Heart left ventricle (tissue), 16 donors: ENCODE measurements at places on chromosomes 6 and 20.

- peak overlapping the region; percentile 40 for H3K27ac ChIP-seq
- peaks cover 16% of the 10 kb centered on the region for H3K4me1 ChIP-seq
- H3K27me3 ChIP-seq: no peaks in the 10 kb centered on the region
- DNase-seq: no peak
- H3K4me3 ChIP-seq: no peak overlapping the region
- H3K36me3 ChIP-seq: no peaks in the 10 kb centered on the region
Observed at GRCh38 chr6:3905945-3906845, 57.0 kb downstream of the FAM50B start.

GRCh38 chr6:159800141-159800865 is at the start of gene PNLDC1:
Gene PNLDC1, plus strand, starts transcription at chr6:159800276. Its CDS starts 32 bp downstream, at chr6:159800308.
- H3K4me3 ChIP-seq: no peak within 1 kb of the TSS
- H3K4me1 ChIP-seq: no peaks in the 10 kb centered on the region
- no peak within 1 kb of the TSS for H3K27ac ChIP-seq
- H3K36me3 ChIP-seq: peaks cover 11% of the 10 kb centered on the region

DNA sequence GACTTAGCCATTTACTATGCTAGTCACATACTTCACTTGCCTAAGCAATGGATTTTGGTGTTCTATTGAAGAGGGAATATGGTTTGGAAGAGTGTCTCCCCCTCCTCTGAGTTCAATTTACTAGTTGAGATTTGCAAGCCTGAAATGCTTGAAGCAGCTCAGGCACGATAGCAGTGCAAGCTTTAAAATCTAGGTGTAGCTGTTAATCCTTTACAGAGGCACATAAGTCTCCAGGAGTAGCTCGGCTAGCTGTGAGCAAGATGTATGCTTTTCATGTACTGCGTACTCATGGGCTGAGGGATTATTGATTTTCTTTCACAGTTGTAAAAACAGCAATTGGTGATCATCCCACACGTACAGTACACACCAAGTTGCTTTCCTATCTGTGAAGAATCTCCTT is 726 bp downstream of the FLRT3 start:
- no peaks in the 10 kb centered on the region for H3K4me1 ChIP-seq
- peak overlapping the region; percentile 46 for H3K4me3 ChIP-seq
- H3K36me3 ChIP-seq: no peaks in the 10 kb centered on the region
- no peak for DNase-seq

- H3K36me3 ChIP-seq: no peaks in the 10 kb centered on the region
- no peak for DNase-seq
- H3K4me3 ChIP-seq: no peak overlapping the region
- H3K27ac ChIP-seq: no peak overlapping the region
- H3K4me1 ChIP-seq: no peaks in the 10 kb centered on the region
- no peaks in the 10 kb centered on the region for H3K27me3 ChIP-seq
Observed at GRCh38 chr6:121105461-121105860, 228.8 kb downstream of the TBC1D32 start.

DNA sequence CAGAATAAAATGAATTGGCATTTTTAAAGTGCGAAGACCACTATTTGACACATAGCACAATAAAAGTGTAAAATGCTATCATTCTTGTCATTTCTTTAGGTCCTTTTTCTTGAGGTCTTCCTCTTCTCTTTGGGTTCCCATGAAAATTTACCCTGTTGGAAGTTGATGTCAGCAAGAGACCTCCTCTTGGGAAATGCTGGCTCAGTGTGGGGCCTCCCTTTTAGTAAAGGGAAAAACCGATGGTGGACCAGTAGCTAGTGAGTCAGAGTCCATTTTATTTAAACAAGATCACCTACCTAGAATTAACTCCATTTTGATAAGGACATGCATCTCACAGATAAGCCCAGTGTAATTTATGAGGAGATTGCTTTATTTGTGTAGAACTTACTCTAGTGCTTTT is 37.7 kb upstream of the HLA-C start:
- no peaks in the 10 kb centered on the region for H3K27me3 ChIP-seq
- no peaks in the 10 kb centered on the region for H3K36me3 ChIP-seq
- H3K27ac ChIP-seq: no peak overlapping the region
- no peak overlapping the region for H3K4me3 ChIP-seq
- DNase-seq: no peak
- peaks cover 11% of the 10 kb centered on the region for H3K4me1 ChIP-seq

DNA sequence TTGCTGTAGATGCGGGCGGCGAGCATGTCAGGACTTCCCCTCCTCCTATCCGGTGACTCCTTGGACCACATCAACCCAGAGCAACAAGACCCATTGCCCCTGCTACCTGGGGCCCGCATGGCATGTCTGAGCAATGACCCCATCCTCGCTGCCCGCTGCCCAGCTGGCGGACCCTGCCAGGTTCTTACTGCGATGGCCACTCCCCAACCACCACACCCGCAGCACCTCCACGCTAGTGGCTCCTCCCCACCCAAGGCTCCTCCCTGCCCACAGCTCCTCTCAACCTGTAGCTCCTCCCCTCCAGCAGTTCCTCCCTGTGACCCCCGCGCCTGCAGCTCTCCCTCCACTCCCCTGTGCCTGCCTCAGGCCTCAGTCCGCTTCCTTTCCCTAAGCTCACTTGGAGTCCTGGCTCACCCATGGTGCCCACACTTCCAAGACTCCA is 17.6 kb upstream of the SERPINB9 start:
- H3K4me1 ChIP-seq: peaks cover 8% of the 10 kb centered on the region
- H3K27ac ChIP-seq: no peak overlapping the region
- H3K36me3 ChIP-seq: no peaks in the 10 kb centered on the region
- no peak overlapping the region for H3K4me3 ChIP-seq
- no peak for DNase-seq

DNA sequence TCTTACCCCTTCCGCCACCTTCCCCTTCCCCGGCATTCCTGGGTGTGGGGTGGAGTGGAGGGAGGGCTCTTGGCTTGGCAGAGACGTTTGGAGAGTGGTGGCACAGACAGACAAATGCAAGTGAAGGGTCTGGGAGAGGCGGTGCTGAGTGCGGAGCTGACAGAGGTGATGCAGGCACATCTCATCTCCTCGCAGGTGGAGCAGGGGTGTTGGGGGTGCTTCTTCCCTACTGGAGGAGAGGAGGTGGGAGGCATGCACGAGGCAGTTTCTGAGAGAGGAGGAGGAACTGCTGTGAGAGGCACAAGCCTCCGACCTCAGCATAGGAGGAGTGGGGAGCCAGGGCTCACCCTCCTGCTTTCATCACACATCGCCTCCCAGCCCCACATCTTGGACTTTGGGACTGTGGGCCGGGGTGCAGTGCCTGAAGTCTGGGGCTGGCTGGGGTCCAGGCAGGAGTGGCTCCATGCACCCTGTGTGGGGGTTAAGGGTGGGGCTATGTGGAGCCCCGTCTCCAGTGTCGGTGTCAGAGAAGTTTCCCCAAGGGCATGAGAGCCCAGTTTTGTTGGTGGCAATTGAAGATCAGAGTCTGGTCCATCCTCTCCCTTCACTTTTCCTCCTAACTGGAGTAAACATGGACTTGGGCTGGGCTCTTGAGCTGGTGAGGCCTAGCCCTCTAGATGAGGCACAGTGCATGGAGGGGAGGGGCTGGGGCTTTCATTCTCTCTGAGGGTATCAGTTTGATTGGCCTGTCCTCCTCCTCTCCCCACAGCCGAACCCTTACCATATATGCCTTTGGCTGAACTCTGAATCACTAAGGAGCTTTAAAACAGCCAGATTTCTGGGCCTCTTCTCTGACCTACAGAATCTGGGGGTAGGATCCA is 20.2 kb upstream of the SLC22A7 start:
- H3K4me1 ChIP-seq: no peaks in the 10 kb centered on the region
- no peak for DNase-seq

DNA sequence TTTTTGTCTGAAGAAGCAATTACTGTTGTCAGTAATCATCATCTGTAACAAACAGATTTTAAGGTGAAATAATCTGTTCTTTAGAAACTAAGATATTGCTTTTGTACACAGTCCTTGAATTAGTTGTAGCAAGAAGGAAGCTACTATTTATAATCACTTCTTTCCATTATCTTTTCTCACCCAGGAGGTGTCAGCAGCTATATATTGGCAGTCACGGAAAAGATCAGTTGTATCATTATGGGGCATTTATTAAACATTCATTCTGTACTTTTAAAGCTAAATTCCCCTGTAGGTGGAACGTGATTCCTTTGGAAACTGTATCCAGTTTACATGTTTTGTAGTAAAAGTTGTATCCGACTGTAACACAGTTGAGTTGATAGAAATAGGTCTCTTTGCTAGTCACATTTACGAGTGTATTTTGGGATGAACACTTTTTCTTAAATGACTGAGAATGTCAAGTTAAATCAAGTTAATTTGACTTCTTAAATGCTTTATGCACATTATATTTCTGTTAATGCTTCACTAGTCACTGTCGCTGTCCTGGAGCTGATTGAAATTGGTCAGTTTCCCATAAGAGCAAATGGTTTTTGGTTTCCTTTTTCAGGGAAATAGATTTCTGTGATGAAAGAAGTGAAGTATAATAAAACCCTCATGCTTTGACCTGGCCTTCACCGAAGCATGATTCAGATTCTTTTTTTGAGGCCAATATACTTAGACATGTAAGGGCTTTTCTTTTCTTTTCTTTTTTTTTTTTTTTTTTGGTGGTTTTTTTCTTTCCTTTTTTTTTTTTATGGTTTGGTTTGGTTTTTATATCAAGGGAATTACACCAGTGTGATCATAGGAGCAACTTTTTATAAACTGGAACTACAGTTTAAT is 5.1 kb downstream of the QKI start:
- no peaks in the 10 kb centered on the region for H3K27me3 ChIP-seq
- DNase-seq: no peak
- no peaks in the 10 kb centered on the region for H3K36me3 ChIP-seq
- H3K4me3 ChIP-seq: peak overlapping the region; percentile 88
- peak overlapping the region; percentile 99 for H3K27ac ChIP-seq
- peaks cover 78% of the 10 kb centered on the region for H3K4me1 ChIP-seq

DNA sequence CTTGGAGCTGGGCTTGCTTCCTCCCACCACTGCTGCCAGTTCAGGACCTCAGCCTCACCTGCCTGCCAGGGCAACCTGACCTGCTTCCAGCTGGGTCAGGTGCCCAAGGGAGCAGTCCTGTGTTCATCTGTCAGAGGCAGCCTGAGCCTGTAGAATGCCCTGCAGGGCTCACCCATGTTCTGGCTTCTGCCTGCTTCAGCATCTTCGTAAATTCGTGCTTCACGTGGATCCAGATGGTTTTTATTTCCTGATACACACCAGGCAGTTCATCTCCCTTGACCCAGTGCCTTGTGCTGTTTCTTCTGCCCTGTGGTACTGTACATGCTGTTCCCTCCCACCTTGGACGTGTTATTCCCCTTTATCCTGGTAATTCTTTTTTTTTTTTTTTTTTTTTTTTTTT is 50.2 kb downstream of the ARID1B start:
- H3K27me3 ChIP-seq: no peaks in the 10 kb centered on the region
- H3K4me1 ChIP-seq: peaks cover 48% of the 10 kb centered on the region
- no peak overlapping the region for H3K4me3 ChIP-seq
- no peaks in the 10 kb centered on the region for H3K36me3 ChIP-seq
- DNase-seq: no peak

- H3K36me3 ChIP-seq: no peaks in the 10 kb centered on the region
- peaks cover 43% of the 10 kb centered on the region for H3K4me1 ChIP-seq
- DNase-seq: no peak
- H3K27ac ChIP-seq: peak overlapping the region; percentile 89
Observed at GRCh38 chr6:109008537-109009235, 86.0 kb downstream of the SESN1 start.

DNA sequence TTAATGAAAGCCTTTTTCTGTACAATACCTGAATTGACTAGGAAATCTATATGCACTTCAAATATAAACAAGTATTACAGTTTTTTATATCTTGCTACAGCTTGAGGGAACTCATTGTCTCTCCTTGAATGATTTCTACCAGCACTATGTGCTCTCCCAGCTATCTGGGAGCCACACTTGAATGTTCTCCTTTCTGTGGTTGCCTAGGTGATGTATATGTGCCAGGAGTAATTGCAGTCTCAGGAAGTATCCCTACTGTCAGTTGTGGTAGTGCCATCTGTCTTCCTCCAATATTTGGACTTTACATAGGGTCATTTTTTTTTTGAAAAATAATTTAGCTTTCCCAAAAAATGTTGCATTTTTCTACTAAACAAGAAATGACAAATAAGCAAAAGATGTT is 288.0 kb upstream of the PLCB4 start:
- no peaks in the 10 kb centered on the region for H3K4me1 ChIP-seq
- no peak overlapping the region for H3K27ac ChIP-seq
- H3K27me3 ChIP-seq: no peaks in the 10 kb centered on the region
- no peak for DNase-seq
- H3K36me3 ChIP-seq: no peaks in the 10 kb centered on the region
- H3K4me3 ChIP-seq: no peak overlapping the region

DNA sequence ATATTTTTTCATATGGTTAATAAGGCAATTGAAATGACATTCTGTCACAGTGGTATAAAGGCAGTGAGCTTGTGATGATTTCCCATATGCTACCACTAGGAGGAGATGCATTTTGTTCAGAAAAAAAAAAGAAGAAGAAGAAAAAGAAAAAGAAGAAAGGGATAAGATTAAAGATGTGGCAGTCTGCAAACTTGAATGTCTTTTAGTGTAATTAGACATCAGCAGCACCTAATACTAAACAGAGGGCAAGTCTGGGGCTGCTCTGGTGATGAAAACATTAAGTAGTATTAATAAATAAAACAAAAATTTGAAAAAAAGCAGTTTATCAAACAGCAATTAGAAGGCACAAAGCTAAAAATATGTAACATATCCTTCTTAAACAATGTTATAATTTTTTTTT is 95.4 kb upstream of the DEFB112 start:
- H3K27me3 ChIP-seq: no peaks in the 10 kb centered on the region
- DNase-seq: no peak
- H3K4me1 ChIP-seq: no peaks in the 10 kb centered on the region
- H3K4me3 ChIP-seq: no peak overlapping the region
- H3K27ac ChIP-seq: no peak overlapping the region
- H3K36me3 ChIP-seq: no peaks in the 10 kb centered on the region

DNA sequence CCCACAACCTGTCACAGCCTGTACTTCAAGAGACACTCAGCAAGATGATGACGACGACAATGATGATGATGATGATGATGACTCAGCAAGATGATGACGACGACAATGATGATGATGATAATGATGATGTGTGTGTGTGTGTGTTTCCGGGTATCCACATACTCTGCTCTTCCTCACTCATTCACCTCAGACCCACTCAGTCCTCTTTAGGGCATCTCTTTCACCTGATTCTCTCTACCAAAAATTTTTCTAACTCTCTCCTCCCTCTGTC is 1.2 kb upstream of the EIF6 start:
- H3K27ac ChIP-seq: no peak overlapping the region
- H3K36me3 ChIP-seq: peaks cover 3% of the 10 kb centered on the region
- no peak for DNase-seq
- peaks cover 7% of the 10 kb centered on the region for H3K4me1 ChIP-seq

GRCh38 chr6:164897523-164898235 is 411.7 kb downstream of the C6orf118 start:
- no peaks in the 10 kb centered on the region for H3K27me3 ChIP-seq
- H3K27ac ChIP-seq: no peak overlapping the region
- H3K4me3 ChIP-seq: no peak overlapping the region
- DNase-seq: no peak
- no peaks in the 10 kb centered on the region for H3K36me3 ChIP-seq

GRCh38 chr6:132270726-132271402 is 130.4 kb downstream of the MOXD1 start:
- H3K4me3 ChIP-seq: no peak overlapping the region
- H3K27ac ChIP-seq: no peak overlapping the region
- no peaks in the 10 kb centered on the region for H3K4me1 ChIP-seq
- no peaks in the 10 kb centered on the region for H3K27me3 ChIP-seq
